ENCODE measurements at places on chromosomes 12 and 14.

GRCh38 chr12:1830981-1831963 is 10.9 kb downstream of the LRTM2 start:
- peak; percentile 94 for DNase-seq

GRCh38 chr12:89101440-89101839 is 250.9 kb downstream of the DUSP6 start:
- DNase-seq = no peak

DNA sequence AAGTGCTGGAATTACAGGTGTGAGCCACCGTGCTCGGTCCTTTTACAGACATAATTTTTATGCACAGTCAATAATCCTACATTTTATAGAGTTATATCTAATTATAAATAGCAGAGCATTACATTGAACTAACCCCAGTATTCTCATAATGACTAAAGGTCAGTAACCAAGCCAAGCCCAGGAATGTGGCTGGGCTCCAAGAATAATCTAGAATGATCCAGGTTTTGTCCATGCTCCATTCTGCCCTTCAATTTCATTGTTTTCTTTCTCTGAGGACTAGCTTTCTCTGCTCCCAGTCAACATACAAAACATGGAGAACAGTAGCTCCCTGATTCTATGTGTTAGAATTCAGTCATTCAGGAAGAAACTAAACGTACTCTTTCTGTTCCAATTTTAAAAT is 92.1 kb upstream of the KRR1 start:
- no peak for DNase-seq

DNA sequence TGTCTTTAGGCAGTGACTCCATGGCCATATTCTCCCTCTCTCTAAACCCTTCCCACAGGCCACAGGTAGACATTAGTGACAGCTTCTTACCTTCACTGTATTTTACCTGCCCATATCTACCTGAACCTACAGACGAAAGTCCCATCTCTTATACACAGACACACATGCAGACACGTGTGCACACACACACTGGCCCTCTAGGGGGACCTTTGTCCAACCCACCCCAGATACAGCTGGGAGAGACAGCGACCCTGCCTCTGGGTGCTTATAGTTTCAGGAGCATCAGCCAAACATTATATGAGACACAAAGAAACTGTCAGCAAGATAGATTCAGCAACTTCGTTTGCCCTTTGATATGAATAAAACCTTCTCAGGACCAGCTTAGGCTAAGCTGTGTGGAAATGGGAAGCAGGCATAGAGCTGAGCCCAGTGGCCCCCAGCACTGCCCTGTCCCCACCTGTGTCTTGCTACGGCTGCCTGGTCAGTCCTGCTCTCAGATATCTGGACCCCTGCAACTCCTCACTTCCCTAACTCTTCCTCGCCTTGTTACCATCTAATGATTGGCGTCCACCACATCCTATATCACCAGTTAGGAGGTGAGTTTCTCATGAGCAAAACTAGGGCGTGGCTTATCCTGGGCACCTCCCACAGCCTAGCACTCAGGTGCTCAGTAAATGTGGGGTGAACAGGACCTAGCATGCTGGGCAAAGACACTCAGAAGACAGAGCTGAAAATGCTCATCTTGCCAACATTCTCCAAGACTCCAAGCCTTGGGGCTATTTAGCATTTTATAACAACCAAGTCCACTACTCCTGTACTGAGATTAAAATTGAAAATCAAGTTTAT is 12.0 kb upstream of the CD9 start:
- no peak for DNase-seq

DNA sequence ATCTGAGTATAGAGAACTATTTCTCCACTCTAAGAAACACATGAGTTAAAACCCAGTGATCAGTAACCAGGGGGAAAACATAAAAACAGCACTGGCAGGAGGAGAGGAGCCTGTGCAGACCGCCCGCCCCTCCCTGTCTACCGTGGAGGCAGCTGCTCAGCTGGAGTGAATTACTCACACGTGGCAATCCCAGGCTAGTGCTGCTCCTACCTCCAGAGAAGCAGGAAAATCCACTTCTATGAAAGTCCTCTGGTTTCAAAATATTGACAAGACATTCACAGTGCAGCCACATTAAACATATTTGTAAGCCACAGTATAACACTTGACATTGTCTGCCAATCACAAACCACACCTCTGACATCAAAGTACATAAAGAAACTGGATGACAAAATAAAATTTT is 16.7 kb downstream of the TMEM132D start:
- no peak for DNase-seq

DNA sequence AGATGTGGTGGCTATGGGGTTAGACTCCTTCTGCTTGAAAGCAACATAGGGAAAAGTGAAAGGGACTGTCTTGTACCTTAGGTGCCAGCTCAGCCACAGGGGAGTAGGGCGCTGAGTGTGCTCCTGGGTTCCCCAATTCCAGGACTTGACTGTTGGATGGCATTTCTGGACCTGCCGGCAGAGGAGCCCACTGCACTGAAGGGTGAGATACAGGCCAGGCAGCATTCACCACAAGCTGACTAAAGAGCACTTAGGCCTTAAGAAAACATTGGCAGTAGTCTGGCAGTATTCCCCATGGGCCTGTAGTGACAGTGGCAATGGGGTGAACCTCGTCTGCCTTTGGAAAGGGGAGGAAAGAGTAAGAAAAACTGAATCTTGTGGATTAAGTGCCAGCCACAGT is 67.1 kb upstream of the TMTC2 start:
- DNase-seq = no peak

Measured in HuH-7.5 (cell line).